ENCODE measurements at places on chromosomes 13 and 19.
A peak's percentile ranks its signal among the peaks of the same experiment; 100 is the strongest.

GRCh38 chr13:48118030-48118429, 23.1 kb upstream of the MED4 start:
- no peak for DNase-seq

GRCh38 chr19:7874076-7874896, at the start of gene PRR36:
Gene PRR36 (minus strand): TSS chr19:7874390. CDS start chr19:7873689, 701 bp downstream.
- DNase-seq: no peak

DNA sequence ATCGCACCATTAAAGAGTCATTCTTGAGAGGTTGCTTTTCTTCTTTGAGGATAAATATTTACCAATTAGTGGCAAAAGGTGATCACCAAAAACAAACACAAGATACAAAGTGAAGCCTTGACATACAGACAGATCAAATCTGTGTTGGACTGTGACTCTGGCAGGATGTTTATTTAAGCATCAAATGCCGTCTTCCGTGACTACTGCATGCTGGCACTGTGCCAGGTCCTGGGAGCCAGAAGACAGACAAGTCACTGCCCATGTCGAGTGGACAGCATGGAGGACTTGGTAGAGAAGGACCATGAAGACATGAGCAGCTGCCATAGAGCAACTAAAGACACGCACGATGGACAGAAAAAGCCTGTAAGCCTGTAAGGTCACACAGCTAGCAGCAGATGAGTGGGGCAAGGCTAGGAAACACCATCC, 92.8 kb upstream of the FARP1 start:
- no peak for DNase-seq

DNA sequence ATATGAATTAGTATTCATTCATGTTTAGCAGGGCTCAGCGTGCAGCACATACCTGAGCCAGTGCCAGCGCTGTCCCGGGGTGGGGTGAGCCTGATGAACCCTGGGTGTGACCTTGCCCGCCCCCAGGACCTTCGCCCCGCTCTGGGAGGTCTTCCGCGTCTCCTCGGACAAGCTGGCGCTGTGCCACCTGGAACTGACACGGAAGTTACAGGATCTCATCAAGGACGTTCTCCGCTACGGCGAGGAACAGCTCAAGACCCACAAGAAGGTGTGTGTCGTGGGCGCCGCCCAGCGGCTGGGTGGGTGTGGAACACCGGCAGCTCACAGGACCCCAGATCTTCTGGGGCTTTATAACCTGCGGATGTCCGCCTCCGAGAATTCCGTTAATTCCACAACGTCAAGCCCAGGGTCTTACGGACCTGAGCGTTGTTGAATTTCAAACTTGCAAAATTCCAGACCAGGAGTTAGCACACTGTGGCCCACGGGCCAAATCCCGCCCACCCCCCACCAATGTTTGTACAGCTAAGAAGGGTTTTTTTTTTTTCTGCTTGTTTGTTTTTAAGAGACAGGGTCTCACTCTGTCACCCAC, 15.4 kb downstream of the FCHO1 start:
- DNase-seq: peak; percentile 63

GRCh38 chr19:47511128-47511517, 3.7 kb downstream of the NAPA start:
- DNase-seq: no peak

DNA sequence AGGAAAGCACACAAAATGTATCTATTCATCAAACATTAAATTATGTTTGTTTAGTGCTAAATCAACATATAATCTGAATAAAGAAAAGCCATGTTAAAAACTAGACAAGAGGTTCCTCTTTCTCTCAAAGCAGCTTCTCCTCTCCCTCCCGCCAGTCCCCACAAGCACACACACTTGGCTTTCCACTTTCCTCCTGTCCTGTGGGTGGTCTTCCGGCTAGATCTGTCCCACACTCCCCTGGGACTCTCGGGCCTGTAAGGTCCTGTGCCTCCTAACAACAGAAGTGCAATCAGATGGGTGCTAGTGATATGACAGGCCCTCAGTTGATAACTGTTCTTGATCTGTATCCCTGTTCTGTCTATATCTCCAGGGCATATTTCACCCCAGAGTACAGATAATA, 45.6 kb upstream of the RAP2A start:
- no peak for DNase-seq

GRCh38 chr19:31983647-31984046, 361.8 kb upstream of the ZNF507 start:
- no peak for DNase-seq

- no peak for DNase-seq
Measured at GRCh38 chr13:65600702-65601101, 1629.4 kb downstream of the PCDH9 start.

DNA sequence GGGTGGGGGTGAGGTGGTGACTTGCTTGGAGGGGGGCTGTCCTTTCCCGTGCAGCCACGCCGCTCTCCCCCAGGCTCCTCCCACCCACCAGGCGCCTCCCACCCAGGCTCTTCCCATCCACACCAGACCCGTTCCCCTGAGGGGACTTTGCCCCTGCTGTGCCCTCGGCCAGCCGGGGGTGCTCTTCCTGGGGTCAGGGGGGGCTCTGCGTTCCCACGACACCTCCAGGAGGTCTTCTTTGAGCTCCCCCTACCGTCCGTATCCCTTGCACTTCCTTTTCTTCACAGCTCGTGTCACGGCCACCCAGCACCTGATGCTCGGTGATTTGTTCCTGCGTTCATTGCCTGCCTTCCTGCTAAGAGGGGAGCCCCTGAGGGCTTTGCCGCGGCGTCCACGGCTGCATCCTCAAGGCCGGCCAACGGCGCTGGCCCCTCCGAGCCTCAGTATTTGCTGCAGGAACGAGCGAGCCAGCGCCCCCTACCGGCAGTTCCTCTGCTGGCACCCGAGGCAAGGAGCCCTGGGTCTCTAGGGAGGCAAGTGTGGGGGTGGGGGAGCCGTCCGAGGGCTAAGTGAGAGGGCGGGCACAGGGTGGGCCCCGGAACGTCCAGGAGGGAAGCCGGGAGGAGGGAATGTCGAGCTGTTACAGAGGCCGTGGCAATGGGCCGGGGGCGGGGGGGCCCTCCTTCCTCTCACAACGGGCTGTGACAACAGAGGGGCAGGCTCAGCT, 11.8 kb downstream of the LRRC4B start:
- DNase-seq: peak; percentile 60

DNA sequence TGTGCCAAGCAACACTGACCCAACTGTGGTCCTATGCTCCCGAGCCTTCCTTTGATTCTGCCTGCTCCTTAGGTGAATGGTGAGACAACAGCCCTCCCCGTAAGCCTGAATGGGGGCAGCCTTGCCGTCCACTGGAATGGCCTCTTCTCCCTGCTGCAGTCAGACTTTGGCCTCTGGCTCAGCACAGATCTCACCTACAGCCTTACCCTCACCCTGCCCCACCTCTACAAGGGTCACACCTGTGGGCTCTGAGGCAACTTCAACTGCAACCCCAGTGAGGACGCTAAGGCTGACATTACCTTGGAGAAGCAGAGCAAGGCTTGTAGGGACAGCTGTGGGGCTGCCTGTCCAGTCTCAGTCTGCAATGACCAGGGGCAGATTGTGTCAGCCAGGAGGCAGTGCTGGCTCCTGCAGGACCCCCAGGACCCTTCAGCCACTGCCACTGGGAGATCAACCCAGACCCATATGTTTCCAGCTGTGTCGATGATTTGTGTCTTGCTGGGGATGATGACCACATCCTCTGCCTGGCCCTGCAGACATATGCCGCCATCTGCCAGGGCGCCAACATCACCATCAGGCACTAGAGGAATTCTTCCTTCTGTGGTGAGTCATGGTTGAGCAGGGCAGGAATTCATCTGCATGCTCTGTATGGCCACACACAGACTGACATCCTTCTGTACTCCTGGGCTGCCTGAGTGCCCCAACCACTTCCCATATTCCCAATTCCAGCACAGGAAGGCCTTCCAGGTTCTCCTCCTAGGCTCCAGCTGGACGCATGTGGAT, 27.3 kb upstream of the FXYD3 start:
- DNase-seq: no peak

GRCh38 chr13:112831196-112831595, 137.8 kb upstream of the MCF2L start:
- DNase-seq: no peak

DNA sequence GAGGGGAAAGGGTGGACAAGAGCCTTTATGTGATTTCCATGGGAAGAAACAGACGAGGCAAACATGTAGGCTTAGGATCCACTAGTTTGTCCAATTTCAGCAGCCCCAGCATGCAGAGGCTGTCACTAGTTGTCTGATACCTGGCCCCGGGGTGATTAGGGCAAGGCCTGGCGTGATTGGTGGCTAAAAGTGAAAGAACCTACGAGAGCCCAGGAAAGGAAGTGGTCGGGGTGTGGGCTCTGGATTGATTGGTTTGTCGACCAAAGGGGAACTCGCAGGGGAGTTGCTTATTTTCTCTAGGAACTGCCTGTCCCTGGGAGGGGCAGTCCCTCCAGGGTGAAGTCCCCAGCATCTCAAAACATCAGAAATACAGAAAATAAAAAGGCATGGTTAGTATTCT, 64.2 kb upstream of the UQCRFS1 start:
- no peak for DNase-seq

DNA sequence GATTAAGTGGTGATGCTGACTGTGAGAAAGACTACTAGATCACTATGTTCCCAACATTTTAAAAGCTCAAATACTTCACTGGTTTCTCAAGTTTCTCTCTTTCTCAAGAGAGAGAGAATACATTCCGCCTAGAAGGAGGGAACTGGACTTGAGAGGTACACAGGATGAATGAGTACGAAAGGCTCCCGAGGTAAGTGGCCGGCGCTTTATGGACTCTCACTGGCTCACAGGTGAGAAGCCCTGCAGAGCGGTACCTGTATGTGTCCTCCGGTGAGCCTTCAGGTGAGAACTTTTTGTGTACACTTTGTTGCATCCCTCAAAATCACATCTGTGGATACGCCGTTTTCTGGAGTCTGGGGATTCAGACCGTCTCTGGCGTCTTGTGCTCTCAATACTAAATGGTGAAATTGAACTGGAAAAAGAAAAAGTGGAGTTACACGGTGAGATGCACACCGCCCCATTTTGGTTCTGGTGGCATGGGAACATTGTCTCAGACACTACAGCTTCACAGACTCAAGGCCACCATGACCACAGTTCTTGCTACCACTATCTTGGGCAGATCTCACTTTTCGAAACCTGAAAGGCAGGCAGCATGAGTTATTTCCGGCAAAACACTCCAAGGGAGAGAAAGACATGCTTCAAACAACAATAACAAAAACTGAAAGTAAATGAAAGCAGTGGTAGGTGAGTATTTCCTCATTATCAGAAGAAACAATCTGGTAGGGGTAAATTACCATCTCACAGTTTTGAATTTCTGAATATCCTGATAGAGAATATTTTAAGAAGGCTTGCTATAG, 418.9 kb downstream of the KLF12 start:
- no peak for DNase-seq

- DNase-seq: no peak
Measured at GRCh38 chr13:25702386-25702785, 330.6 kb downstream of the ATP8A2 start.

- DNase-seq: peak; percentile 39
Measured at GRCh38 chr13:95385798-95386197, 84.5 kb upstream of the ABCC4 start.

GRCh38 chr13:45479661-45480060, 14.9 kb downstream of the COG3 start:
- no peak for DNase-seq

DNA sequence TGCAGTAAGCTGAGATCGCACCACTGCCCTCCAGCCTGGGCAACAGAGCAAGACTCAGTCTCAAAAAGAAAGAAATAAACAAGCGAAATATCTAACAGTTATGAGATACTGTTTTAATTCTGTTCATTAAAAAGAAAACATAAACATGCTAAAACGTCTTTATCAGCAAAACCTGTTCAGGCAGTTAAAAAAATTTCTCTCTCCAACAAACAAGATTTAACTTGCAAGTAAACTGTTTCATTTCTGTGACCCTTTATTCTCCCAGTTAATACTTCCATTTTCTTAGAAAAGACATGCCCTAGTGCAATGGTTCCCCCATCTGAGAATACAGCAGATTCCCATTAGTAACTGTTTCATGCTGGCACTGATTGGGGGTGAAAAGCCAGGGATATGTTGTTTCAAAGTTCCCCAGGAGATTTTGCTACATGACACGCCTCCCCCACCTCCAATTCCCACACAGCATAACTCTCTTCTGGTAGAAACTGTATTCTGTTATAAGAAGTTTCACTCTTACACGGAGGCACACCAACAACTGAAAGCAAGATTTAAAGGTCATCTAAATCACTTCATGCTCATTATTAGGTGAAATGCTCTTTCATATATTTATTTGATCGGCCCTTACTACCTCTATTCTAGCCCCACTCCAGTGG, 24.4 kb downstream of the ELF1 start:
- no peak for DNase-seq

DNA sequence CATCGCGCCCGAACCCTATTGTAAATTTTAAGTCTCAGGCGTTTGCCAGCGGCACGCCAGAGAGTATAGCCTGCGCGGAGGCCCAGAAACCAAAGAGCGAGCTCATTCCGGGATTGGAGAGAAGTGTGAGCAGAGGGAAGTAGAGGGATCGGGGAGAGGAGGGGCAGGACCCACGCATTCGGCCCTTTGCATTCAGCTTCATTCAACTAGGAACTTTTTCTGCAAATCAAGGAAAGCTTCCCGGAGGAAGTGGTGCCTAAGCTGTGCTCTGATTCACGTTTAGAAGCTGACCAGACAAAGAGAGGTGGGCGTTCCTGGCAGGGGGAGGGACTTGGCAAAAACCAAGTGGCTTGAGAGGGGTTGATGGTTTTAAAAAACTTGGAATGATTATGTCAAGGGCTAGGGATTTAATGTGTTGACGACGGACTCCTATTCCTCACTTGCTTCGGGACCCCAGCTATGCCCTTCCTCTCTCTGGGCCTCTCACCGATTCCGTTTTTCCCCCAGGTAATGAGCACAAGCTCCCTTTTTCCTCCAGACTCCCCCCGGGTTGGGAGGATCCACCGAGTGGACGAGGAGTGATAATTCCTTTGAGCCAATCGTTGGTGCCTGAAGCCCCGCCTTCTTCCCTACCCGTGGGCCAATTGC, 811 bp upstream of the PRMT1 start:
- DNase-seq: no peak

DNA sequence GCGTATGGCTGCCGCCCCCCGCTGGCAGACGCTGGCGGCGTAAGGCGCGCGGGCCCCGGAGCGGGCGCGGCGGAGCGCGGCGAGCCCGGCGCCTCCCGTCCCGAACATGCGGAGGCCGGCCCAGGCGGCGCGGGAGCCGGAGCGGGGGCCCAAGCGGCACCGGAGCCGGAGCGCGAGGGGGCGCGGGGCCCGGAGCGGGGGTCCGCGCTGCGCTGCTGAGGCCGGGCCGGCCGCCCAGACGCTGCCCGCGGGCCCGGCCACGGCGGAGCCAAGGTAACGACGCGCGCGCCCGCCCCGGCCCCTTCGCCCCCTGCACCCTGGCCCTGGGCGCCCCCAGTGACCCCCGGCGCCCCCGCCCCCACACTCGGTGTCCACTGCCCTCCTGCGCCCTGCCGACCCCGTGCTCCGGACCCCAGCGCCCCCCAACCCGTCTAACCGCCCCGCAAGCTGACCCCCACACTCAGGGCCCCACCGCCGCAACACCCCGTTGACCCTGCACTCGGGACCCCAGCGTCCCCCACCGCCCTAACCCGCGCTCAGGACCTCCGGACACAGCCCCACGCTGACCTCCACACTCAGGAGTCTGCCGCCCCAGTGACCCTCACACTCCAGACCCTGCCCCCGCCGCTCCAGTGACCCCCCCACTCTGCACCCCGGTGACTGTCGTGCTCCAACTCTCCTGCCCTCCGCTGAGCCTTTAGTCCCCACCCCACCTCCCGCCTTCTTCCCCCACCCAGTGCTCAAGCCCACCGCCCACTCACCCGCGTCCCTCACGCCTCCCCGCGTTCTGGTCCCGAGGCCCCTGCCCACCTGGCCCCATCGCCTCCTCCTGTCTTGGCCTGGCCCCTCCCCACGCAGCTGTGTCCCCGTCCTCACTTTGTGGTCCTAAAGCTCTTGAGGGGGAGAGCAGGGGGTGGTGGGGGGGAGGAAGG, at the start of gene CSNK1G2:
Gene CSNK1G2 (plus strand): TSS at position 27 of the 932 bp plus-strand sequence. CDS start 28,601 bp downstream, outside the sequence.
- DNase-seq: no peak
